Activated CD8-positive, alpha-beta memory T cell treated with anti-CD3 and anti-CD28 coated beads for 1 hour (primary cell): ENCODE measurements at places on chromosomes 5 and 9.

DNA sequence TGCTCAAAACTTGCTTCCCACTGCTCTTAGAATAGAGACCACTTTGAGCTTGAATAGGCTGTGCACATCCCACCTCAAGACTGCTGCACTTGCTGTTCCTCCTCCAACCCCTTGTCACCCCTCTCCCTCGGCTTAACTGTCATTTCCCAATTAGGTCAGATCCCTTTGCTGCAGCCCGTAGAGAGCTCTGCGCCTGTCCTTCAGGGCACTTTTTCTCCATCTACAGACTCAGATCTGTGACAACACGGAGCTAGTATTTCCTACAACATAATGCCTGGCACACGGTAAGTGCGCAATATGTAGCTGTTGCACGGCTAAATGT is 485 bp upstream of the HABP4 start:
- no peak for DNase-seq

DNA sequence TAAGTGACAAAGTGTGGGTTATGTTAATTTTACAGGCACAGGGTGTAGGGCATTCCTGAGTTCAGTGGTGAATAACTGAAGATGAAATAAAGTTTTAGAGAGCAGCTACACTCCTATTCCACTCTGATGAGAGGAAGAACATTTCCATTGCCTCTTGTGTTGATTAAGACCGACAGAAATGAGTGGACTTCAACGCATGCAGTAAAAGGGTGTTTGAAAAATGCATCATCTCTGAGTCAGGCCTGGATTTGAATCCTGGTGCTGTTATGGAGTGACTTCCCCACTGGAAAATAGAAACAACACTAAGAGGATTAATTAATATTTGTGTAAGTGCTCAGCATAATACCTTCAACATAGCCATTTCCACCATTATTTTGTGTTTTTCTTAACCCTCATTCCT is 86.3 kb downstream of the PRR16 start:
- no peak for DNase-seq

DNA sequence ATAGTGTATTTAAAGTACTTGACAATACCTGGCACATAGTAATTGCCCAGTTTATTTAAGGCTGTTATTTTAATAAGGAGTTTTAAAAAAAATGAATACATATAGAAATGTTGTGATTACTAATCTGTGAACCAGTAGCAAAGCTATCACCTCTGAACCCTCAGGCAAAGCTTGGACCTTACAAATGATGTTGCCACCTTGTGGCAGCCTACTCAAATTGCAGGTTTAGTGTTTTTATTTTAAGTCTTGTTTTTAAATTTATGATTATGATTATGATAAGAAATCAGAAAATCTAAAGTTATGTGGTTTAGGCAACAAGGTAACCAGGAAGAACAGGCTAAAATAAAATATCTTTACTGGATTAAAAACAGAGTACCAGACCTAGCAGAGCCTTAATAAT is 35.8 kb downstream of the PPARGC1B start:
- no peak for DNase-seq

GRCh38 chr5:141729387-141730006 is 47.5 kb upstream of the ARAP3 start:
- DNase-seq = no peak

GRCh38 chr9:89838621-89839020 is 233.8 kb downstream of the GADD45G start:
- DNase-seq = no peak

- DNase-seq = no peak
Observed at GRCh38 chr5:7745882-7746610, 104.9 kb downstream of the CFAP90 start.

GRCh38 chr5:116475338-116475737 is 99.3 kb downstream of the SEMA6A start:
- DNase-seq = no peak

DNA sequence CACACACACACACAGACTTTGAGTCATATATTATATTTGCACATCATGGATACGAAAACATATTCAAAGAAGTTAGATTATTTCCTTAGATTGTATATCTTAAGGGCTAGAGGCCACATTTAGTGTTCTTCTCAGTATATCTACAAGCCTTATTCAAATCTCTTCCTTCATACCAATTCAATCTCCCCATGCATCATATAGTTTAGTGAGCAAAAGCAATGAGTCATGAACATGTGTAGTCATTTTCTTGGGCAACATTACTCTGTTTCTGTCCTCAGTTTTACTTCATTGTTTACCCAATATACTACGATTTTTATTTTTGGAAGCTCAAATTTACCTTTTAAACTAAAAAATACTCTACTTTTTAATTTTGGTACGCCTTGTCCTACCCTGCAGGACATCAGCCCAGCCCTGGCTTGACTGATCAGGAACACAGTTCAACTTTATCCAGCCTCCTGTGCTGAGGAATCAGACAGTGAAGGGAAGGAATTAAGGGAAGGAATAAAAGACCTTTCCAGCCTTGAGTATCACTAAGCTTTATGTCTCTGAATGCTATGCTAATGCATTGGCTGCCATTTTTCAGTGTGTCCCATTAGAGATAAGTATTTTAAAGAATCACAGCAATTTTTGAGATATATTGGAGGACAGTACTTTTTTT is 101.7 kb upstream of the FST start:
- no peak for DNase-seq

DNA sequence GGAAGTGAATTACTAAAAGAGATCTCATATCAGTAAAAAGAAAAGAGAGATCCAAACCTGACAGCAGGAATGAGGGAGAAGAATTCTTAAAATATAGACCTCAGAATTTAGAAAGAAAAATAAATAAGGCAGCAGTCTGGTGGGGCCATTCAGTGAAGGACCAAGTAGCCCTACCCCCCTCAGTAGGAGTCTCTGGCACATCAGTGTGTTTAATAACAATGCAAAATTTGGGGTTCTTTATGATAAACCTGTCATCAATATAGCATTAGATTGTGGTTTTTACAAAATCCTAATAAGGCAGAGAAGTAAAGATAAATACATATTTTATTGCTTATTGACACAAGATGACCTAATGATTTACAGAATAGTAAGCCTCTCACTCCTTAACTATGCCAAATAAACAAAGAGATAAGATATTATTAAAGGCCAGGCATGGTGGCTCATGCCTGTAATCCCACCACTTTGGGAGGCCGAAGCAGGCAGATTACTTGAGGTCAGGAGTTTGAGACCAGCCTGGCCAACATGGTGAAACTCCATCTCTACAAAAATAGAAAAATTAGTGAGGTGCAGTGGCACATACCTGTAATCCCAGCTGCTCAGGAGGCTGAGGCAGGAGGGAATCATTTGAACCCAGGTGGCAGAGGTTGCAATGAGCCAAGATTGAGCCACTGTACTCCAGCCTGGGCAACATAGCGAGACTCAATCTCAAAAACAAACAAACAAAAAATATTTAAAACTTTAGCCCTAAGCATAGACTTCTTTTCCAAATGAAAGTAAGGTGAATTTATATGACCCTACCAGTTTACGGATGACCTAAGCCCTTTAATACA is 108.6 kb downstream of the BASP1 start:
- DNase-seq = no peak

DNA sequence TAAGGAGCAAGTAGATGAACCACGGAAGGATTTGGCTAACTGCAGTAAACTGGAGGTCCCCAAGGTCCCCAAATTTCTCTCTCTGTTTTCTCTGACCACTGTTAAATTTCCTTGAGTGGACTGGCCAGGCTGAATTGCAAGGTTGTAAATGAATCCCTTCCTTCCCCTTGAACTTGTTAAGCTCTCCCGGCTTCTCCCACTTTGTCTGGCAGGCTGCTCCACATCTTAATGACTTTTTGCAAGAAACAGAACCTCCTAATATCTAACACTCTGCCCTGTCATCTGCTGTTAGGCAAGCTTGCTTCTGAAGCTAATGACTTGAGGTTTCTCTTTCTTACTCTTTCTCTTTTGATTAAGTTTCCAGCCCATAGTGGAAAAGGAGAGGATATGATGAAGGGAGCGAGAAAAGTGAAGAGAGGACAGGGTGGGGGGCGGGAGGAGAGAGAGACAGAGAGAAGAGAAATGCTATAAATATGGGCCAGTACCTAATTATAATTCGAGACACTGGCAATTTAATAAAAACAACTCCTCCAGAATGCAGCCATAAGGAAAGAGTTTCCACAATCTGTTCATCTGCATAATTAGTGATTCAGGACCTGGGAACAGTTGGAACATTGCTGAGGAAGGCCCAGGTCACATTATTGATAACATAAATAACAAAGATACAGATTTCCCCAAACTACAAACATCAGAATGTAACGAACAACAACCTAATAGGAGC is 437.3 kb upstream of the MPDZ start:
- no peak for DNase-seq

- DNase-seq = no peak
Observed at GRCh38 chr5:135430135-135430437, 17.1 kb downstream of the DCANP1 start.

DNA sequence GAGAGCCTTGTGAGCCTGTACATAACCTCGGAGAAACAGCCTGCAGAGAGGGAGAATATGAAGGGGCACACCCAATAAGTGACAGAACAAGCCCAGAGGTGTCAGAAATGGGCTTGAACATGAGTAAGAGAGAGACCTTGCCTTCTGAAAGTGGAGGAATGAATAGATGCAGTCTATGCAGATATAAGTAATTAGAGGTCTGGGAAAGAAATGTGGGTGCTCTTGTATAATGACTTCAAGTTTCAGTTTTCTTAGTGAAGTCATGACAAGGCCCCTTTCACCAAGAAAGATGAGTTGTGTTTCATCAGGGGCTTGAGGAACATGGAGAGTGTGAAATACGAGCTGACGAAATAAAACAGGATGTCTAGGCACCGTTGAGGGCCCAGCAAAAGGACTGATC is 15.1 kb downstream of the GRAMD2B start:
- no peak for DNase-seq

DNA sequence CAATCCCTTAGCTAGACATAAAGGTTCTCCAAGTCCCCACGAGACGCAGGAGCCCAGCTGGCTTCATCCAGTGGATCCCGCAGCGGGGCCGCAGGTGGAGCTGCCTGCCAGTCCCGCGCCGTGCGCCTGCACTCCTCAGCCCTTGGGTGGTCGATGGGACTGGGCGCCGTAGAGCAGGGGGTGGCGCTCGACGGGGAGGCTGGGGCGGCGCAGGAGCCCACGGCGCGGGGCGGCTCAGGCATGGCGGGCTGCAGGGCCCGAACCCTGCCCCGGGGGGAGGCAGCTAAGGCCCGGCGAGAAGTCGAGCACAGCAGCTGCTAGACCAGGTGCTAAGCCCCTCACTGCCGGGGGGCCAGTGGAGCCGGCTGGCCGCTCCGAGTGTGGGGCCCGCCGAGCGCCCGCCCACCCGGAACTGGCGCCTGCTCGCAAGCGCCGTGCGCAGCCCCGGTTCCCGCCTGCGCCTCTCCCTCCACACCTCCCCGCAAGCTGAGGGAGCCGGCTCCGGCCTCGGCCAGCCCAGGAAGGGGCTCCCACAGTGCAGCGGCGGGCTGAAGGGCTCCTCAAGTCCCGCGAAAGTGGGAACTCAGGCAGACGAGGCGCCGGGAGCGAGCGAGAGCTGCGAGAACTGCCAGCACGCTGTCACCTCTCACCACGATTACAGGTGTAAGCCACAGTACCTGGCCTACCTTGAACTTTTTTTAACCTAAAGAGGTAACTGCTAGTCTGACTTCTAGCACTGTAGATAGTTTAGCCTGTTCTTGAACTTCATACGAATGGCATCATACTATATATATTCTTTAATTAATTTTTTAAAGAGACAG is 35.5 kb downstream of the PTGS1 start:
- DNase-seq = no peak

GRCh38 chr9:128733256-128733655 is 9.3 kb upstream of the ZDHHC12 start:
- no peak for DNase-seq

GRCh38 chr5:3490957-3491507 is 104.6 kb upstream of the IRX1 start:
- no peak for DNase-seq
